ENCODE measurements at places on chromosomes 1 and 21.

DNA sequence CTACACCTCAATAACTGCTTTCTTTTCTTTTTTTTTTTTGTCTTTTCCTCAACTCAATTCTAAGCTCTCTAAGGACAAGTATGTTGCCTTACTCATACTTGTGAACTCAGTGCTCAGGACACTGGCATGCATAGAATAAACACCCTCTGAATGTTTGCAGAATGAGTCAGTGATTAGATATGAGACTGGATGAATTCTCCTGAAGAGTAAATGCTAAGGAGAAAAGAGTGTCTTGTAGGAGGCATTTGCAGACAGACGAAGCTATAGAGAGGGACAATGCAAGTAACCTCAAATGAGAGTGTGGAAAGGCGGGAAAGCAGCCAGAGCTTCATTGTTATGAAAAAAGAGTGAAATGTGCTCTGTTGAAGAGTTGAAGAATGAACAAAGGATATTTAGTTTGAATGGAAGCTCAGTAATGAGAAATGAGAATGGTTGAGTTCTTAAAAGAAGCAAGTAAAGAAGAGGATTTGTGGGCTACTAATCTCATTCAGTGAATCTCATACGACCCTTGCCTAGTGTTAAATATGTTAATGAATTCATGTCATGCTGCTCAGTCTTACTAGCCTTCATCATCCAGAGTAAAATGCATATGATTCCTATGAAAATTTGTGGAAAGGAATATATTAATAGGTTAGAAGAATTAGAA lies 166.1 kb upstream of the DPYD start:
- no peak for DNase-seq

GRCh38 chr1:169109561-169110134 lies 3.2 kb downstream of the ATP1B1 start:
- DNase-seq = peak; percentile 60

- DNase-seq = no peak
Measured at GRCh38 chr1:210940081-210940617, 193.8 kb downstream of the KCNH1 start.

- peak; percentile 69 for DNase-seq
Measured at GRCh38 chr21:33980276-33980916, 64.8 kb upstream of the ATP5PO start.

GRCh38 chr1:91015358-91015780 lies 6.5 kb downstream of the ZNF644 start:
- no peak for DNase-seq

DNA sequence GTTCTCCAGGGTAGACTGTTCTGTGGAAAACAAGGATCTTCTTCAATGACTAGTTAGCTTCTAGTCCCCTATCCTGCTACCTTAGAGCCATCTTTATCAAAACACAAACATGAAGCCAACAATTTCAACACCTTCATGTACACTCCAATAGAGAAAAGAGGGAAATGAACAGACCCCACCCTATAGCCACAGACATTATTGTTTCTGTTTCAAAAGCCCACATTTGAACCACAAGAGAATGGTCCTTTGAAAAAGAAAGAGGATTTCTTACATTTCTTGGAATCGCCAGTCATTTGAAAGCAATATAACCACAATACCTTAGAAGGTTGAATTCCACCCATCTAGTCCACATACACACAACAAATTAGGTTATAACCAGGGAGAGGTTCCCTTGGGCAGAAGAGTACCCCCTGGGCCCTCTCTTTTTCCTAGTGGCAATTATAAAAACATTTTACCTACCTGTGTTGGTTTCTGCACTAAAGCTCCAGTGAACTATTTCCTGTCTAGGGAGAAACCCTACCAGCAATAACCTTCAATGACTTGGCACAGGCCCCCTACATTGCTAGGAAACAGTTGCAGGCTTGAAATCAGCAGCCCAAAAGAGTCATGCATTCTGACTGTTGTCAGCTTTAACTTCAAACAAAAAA lies 2.7 kb upstream of the LPGAT1 start:
- DNase-seq = peak; percentile 35

- DNase-seq = no peak
Measured at GRCh38 chr21:38982804-38983203, 177.1 kb downstream of the ETS2 start.

DNA sequence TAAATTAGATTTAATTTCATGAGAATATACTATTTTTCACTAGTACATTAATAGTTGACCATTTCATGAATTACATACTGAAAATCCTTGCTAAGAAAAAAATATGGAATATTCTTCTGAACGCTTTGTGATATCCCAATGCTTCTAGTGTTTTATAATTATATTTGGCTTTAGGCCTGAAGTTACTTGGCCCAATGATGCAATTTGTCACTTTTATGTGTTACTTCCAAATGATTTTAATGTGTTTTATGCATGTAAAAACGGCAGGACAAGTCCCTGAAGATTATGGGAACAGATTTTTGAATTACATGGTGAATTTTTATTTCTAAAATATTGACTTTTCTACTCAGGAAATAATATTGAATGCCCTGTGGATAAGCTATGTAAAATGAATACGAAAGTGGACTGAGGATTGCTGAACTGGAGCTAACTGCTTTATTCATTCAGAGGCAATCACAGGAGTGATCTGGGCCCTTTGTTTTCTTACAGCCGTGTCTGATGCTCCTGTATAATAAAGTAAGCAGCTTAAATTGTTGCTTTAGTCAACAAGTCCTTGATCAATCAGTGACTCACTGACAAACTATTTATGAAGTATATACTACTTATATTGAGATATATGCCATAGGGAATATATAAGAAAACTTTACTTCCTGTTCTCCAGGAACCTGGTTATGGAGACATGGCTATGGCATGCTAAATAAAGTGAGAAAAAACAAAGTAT lies 543.0 kb upstream of the RGS18 start:
- no peak for DNase-seq

GRCh38 chr1:233452724-233453123 lies 125.2 kb downstream of the MAP3K21 start:
- DNase-seq = no peak

DNA sequence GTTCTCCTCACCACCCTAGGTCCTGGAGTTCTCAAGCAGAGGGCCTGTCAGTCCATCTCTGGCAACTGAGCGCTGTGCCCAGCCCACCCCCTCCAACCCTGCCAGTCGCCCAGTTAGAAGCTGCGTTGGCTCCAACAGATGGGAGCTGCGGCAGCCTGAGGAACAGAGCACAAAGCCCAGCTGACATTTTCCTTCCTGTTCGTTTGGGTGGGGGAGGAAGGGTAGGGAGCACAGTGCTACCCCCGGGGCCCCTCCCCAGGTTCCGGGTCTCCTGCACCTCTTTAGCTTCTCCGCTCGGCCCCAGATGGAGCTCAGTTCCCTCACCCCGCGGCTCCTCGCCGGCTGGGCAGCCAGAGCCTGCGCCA lies 1.4 kb downstream of the LRRN2 start:
- DNase-seq = no peak

GRCh38 chr1:111843177-111843576 lies 87.5 kb downstream of the DDX20 start:
- DNase-seq = no peak

GRCh38 chr1:157249326-157249725 lies 111.1 kb upstream of the ETV3 start:
- DNase-seq = peak; percentile 34

- no peak for DNase-seq
Measured at GRCh38 chr1:163834778-163835177, 513.0 kb downstream of the NUF2 start.

DNA sequence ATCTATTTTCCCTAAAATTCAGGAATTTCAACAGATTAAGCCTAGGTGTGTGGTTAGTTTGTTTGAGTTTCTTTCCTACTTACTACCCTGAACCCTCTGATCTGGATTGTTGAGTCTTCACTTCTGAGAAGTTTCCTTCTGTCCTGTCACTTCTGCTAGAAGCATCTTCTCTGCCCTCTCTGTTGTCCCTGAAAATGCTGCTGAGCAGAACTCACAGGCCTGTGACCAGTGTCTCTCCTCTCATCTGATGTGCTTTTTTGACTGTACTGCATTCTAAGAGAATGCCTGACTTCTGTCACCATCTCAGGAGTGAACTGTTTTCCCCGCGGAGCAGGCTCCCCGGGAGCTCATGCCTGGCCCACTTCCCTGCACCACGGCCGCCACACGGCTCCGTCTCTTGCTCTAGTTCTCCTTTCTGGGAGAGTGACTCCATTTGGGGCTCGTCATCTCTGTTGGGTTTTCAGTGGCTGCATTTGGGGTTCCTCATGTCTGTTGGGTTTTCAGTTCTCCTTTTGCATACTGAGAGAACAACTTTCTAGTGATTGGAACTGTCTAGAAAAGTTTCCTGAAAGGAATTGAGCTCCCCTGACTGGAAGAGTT lies 77.9 kb downstream of the POFUT2 start:
- peak; percentile 87 for DNase-seq

DNA sequence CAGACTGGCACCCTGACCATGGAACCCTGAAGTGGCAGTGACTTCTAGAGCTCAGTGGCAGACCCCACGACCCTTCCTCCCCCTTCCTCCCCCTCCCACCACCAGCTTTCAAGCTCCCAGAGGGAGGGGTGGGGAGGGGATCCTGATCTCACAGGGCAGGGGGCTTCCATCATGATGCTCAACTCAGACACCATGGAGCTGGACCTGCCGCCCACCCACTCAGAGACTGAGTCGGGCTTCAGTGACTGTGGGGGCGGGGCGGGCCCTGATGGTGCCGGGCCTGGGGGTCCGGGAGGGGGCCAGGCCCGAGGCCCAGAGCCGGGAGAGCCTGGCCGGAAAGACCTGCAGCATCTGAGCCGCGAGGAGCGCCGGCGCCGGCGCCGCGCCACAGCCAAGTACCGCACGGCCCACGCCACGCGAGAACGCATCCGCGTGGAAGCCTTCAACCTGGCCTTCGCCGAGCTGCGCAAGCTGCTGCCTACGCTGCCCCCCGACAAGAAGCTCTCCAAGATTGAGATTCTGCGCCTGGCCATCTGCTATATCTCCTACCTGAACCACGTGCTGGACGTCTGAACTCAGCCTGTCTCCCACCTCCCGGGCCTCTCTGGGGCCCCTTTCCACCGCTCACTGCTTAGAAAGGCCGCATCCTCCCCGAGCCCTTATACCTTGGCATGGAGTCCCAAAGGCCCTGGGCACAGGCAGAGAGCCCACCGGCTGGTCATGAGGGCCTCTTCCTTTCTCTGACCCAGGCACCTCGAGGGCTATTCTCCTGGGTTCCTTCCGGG lies 3.9 kb downstream of the NHLH1 start:
- DNase-seq = no peak

DNA sequence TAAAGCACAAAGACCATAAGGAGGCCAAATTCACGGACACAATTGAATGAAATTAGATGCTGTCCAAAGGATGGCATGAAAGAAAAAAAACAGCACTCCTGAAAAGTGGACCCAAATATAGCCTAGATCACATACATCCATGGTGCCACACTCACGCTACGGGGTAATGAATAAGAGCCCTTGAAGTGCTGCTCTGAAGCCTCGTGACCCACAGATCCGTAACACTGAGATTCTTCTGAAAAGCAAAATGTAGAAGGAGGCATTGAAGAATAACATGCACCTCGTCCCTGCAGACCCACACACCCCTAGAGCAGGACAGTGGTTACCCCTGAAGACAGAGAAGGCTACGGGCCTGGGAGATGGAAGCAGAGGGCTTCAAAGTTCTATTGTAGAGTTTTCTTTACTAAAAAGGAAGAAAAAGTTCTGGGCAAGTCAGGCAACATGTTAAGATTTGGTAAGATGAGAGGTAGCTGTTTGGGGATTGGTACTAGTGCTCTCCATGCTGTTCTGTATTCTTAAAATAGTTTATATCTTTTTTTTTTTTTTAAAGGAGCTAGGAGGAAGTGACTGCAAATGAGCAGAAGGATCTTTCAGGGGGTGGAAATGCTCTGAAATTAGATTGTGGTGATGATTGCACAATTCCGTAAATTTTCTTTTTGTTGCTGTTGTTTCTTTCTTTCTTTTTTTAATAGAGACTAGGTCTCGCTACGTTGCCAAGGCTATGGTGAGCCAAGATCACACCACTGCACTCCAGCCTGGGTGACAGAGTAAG lies 4.1 kb upstream of the ITGB2 start:
- peak; percentile 79 for DNase-seq

DNA sequence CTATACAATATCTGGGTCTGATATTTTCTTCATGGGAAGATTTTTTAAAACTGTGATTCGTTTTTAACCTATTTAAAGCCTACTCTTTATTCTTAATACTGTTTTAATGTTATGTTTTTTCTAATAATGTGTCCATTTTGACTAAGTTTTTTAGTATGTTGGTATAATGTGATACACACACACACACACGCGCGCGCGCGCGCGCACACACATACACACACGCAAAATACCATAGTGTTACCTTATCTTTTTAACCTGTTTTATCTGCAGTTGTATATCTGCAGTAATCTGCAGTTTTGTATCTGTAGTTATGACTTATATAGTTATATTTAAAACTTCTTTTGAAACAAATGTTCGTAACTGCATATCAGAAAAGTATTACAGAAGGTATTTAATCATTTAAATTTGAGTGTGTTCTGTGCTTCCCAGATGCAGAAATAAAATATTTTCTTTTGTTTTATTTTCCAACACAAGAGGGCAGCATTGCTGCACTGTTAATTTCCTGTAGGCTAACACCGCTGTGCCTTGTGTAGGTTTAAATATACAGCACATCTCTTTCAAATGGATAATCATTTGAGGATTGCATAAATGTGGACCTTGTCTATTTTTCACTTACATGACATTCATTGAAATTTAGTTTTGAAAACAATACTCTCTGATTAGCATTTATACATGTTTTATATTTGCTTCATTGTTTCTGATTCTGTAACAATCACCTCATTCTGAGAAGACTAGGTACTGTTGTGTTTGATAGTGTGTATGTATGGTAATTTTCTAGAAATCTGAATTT lies 166.1 kb downstream of the PDE4B start:
- DNase-seq = peak; percentile 78

DNA sequence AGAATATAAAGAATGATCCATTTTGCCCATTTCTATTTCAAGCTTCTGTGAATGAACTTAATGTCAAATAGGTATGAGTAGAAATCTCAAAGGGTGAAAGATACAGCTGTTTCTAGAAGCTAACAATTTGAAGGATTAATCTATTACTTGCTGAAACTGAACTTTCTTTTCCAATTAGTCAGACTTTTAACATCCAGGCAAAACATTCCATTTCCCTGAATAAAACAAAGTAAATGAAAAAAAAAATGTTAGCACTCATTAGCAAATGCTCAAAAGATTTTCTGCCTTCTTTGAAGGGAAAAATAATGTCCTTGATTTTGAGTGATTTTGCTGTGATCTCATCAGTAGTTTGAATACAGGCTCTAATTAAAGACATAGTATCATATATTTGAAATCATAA lies 447.6 kb upstream of the PRMT6 start:
- no peak for DNase-seq

- DNase-seq = no peak
Measured at GRCh38 chr1:47921935-47922415, 75.2 kb downstream of the TRABD2B start.

Data from inflammatory macrophage (primary cell).